ENCODE measurements at places on chromosomes 3 and 15. TPM values are rescaled to one million over a fixed set of nuclear protein-coding genes. Genes with fewer than 3 reads are reported as not detected.

GRCh38 chr3:117756563-117756962, 1047.0 kb downstream of the TUSC7 start:
- H3K36me3 ChIP-seq: no peaks in the 10 kb centered on the region
- H3K27ac ChIP-seq: no peak overlapping the region
- no peaks in the 10 kb centered on the region for H3K4me1 ChIP-seq
- no peak for DNase-seq

DNA sequence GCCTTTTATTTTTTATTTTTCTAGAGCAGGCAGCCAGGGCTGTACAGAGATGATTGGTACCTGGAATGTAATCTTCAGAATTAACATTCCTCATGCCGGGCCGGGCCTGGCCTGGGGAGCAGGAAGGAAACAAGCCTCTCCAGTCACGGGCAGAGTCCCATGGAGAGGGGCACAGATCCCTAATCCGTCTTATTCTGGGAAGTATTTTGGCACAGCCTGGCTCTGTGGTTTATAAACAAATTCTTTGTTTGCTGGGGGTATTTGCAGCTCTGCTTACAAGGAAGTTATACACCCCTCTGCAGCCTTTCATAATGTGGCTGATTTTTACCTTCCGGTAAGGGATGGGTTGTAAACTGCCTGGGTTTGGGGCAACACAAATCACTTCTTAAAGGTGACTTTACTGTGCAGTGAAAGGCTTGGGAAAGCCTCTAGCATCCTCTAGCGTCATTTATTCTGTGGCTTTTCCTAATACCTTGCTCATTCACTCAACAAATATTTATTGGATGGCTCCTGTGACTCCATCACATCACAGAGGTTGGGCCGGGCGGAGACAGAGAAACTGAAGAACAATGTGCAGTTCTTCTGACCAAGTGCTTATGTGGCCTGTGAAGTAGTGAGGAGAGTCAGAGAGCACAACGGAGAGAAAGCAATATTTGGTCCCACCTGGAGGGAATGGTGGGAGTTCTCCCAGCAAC, 2.7 kb downstream of the SLC6A20 start:
- no peak overlapping the region for H3K4me3 ChIP-seq
- H3K36me3 ChIP-seq: no peaks in the 10 kb centered on the region
- H3K27me3 ChIP-seq: peaks cover 47% of the 10 kb centered on the region
- H3K27ac ChIP-seq: no peak overlapping the region

MEX3B gene
- total RNA-seq: 2.5 TPM

NR1I2 gene
- total RNA-seq: not detected
